ENCODE measurements at places on chromosomes 13 and 19. TPM values are rescaled to one million over a fixed set of nuclear protein-coding genes. Genes with fewer than 3 reads are reported as not detected.

GRCh38 chr13:105678072-105678471 is 857.4 kb downstream of the EFNB2 start:
- H3K4me3 ChIP-seq: no peak overlapping the region
- no peaks in the 10 kb centered on the region for H3K27me3 ChIP-seq
- no peak overlapping the region for H3K27ac ChIP-seq
- H3K4me1 ChIP-seq: no peaks in the 10 kb centered on the region

GRCh38 chr19:56942756-56943155 is 102.2 kb upstream of the PEG3 start:
- H3K4me3 ChIP-seq: no peak overlapping the region
- H3K4me1 ChIP-seq: no peaks in the 10 kb centered on the region
- peak; percentile 80 for DNase-seq
- no peaks in the 10 kb centered on the region for H3K36me3 ChIP-seq
- H3K27ac ChIP-seq: no peak overlapping the region

DNA sequence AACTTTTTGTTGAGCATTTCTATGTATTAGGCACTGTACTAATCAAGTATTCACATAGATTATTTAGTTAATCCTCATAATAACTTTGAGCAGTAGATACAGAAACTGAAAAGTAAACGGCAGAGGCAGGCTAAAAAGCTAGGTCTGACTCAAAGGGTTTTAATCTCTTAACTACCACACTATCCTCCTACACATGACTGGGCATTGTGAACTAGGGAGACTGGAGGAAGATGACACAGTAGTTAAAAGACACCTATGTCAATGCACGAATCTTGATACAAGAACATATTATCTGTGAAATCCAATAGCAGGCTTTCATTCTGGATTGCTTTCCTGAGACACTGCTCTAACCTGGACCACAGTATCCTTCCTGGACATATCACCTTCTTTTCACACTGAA is 36.3 kb downstream of the MICU2 start:
- H3K4me1 ChIP-seq: no peaks in the 10 kb centered on the region
- no peaks in the 10 kb centered on the region for H3K27me3 ChIP-seq
- no peak for DNase-seq
- no peak overlapping the region for H3K27ac ChIP-seq
- H3K4me3 ChIP-seq: no peak overlapping the region

DNA sequence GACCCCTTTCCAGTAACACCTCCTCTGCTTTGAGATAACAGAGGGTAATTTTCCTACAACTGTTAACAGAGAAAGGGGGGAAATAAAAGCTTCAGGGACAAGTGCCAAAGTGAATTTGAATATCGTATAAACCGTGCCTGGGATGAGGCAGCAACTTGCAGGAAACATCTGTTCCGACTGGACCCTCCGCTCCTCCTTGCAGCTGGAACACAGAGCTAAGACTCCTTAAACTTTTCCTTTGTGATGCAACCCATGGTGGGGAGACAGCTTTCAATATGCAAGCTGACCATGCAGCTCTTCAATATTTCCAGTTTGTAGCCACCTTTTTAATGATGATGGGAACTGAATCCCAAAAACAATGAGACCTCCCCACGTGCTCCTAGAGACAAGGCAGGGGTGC is 432.6 kb downstream of the ZNF536 start:
- no peak overlapping the region for H3K4me3 ChIP-seq
- DNase-seq: no peak
- H3K36me3 ChIP-seq: no peaks in the 10 kb centered on the region
- H3K27me3 ChIP-seq: no peaks in the 10 kb centered on the region
- no peak overlapping the region for H3K27ac ChIP-seq

- peaks cover 4% of the 10 kb centered on the region for H3K4me1 ChIP-seq
- DNase-seq: peak; percentile 91
- H3K36me3 ChIP-seq: no peaks in the 10 kb centered on the region
- peak overlapping the region; percentile 78 for H3K4me3 ChIP-seq
Observed at GRCh38 chr19:49664171-49665035, 1.3 kb downstream of the IRF3 start.

DNA sequence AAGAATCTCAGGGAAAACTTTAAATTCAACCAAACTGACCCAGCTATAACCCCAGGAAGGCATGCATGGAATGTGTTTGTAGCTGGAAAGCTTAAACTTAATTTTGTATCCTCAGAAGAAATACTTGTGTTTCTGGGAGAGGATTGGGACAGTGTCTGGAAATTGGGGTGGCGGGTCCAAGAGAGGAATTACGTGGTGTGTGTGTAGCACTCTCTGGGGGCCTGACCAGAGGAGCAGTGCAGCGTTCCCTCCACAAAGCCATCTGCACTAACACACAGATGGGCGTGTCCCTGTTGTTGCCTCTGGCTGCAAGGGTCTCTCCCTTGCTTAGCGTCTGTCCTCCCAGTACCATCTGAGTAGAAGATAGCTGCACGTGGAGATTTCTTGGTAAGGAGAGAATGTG is 6.4 kb downstream of the GARRE1 start:
- H3K4me1 ChIP-seq: peaks cover 15% of the 10 kb centered on the region
- H3K4me3 ChIP-seq: no peak overlapping the region
- no peak overlapping the region for H3K27ac ChIP-seq
- H3K27me3 ChIP-seq: no peaks in the 10 kb centered on the region

The CYP4F8 gene
- total RNA-seq: not detected

The GJB2 gene
- total RNA-seq: 0.30 TPM

The LILRA5 gene
- 4.6 TPM for total RNA-seq
